MG63 (cell line): ENCODE measurements at places on chromosomes 7 and 10. TPM values are rescaled to one million over a fixed set of nuclear protein-coding genes. Genes with fewer than 3 reads are reported as not detected.

DNA sequence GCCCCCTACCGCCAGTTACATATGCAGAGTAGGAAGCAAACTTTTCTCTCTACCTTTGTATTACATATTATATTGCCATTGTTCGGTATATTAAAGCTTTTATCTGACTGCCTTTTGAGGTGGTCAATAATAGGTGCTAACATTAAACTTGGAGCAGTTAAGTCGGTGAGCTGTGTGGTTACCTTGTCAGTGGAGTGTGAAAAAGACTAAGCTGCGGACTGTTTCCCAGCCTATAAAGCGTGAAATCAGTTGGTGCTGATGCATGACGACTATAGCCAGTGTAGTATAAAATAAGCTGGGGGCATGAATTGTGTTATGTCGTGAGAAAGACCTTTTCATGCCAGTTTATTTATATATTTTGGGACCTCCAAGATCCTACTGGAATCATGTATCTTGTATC is 33.7 kb downstream of the R3HCC1L start:
- DNase-seq: no peak

- DNase-seq: no peak
Observed at GRCh38 chr7:29281782-29282541, 87.4 kb downstream of the CHN2 start.

DNA sequence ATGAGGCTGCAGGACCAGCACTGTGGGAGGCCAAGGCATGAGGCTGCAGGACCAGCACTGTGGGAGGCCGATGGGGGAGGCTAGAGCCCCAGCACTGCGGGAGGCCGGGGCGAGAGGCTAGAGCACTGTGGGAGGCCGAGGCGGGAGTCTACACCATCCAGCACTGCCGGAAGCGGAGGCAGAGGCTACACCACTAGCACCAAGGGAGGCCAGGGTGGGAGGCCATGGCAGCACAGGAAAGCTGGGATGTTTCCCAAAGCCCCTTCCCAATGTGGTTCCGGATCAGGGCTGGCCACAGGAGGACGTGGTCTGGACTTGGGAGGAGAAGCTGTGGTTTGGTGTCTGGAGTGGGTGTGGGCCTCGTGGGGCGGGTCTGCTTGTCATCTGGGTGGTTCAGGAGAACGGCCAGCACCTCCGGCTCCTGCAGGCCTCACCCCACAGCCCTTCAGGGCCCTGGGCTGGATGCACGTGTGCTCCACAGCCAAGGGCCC is 43.6 kb downstream of the PDGFA start:
- no peak for DNase-seq

DNA sequence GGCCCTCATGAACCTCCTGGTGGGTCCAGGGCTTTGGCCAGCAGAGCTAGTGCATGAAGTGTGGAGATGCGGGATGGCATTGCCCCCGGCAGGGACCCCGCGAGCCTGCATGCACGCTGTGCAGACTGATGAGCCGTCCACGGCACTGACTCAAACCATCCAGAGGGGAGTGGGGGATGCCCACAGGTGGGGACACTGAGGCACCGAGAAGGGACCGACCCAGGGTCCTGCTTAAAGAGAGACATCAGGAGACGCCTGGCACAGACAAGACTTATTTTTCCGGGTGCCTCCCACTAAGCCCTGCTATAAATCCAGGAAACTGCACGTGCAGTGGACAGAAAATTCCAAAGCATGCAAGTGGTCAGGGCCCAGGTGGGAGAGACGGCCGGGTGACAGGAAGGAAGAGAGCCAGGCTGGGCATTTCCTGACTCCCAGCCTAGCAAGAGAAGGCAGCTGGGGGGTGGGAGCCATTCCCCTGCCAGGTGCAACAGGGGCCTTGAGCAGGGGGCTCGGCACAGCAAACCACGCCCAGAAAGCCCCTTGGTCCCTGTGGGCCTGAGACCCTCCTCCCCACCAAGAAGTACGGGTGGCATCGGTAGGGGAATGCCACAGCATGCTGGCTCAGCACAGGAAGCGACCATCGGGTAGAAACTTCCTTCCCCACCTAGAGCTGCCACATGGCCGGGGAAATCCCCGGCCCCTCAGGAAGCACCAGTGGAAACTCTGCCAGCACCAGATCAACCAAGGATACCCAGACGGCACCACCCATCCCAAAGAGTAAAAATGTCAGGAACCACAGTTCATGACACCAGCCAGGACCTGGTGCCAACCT is 91.5 kb downstream of the FOXL3 start:
- no peak for DNase-seq

GRCh38 chr10:112348759-112349158 is 25.2 kb upstream of the ACSL5 start:
- no peak for DNase-seq

GRCh38 chr7:102471791-102472125 is 7.0 kb downstream of the POLR2J start:
- DNase-seq: no peak

Gene MICALL2
- total RNA-seq: 7.9 and 13.5 TPM in 2 replicates

GRCh38 chr10:119667562-119668328 is 16.6 kb downstream of the BAG3 start:
- peak; percentile 98 for DNase-seq
